ENCODE measurements at places on chromosomes 2 and 18. TPM values are rescaled to one million over a fixed set of nuclear protein-coding genes. Genes with fewer than 3 reads are reported as not detected.

SH3RF3 gene
- polyA plus RNA-seq: 4.3 TPM

OR6B2 gene
- not detected for polyA plus RNA-seq

ANO7 gene
- 1.4 TPM for polyA plus RNA-seq

STRN gene
- 23.7 TPM for polyA plus RNA-seq

GRCh38 chr2:163759013-163759412 lies 23.2 kb upstream of the FIGN start:
- no peak for DNase-seq

DNA sequence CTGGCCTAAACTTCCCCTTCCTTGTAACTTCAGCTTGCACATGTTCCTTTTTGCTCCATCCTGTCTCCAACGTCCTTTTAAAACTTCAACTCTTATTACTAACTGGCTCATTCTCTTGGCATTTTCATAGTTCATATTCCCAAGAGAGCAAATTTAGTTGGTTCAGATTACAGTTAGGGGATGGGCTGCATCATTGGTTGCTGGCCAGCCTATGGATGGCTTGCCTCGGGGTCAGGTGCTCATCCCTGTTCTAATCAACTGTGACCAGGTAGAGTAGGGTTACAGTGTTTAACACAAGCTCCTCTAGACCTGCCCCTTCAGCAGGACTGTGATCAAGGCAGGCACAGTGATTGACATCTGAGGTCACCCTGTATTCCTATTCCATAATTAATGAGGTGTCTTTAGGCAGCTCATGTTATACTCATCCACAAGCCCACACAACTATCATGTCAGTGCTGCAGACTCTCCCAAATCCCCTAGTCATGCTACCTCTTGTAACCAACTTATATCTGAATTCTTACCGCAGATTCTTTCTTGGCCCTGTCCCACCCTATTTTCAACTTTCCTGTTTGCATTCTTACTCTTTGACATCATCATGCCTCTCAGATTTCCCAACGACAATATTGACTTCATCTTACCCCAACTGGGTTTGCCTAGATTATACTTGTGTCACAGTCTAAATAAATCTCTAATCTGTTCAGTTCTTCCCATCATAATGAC lies 293.3 kb downstream of the MTX2 start:
- DNase-seq: no peak

- no peak for DNase-seq
These were observed 37.5 kb downstream of the SLC39A10 start for GRCh38 chr2:195694553-195694952.
